Astrocyte of the cerebellum (primary cell): ENCODE measurements at places on chromosomes 2 and 18.
A peak's percentile ranks its signal among the peaks of the same experiment; 100 is the strongest.

DNA sequence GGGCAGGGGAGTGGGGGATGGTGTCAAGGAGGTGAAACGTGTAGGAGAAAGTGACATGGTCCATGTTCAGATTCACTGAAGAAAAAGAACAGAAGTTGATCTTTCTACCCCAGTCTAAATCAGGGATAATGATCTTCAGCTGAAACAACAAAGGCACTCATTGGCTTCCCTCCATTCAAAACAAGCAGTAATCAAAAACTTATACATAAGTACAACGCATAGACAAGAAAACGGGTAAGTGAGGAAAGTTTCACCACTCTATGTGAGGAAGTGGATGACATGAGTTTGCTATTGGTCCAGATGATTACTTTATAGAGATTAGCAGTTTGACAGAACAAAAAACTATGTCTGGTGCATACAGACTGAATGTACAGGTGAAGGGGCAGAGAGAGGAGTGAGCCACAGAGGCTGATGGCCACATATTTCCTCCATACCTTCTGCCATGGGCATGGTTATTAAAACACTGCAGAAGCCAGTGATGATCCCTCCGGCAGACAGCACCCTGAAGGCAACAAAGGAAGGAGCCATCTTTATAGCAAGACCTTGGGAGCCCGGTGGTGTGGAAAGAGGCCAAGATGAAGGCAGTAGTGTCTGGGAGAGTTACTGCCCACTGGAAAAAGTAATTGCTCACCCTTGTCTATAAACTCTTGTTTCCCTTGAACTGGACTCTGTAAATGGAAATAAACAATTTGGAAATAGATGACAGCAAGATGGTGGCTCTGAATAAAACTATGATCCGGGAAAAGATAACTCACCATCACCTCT, 57.7 kb downstream of the SLC25A12 start:
- no peak for DNase-seq

GRCh38 chr2:225270861-225271260, 128.6 kb upstream of the NYAP2 start:
- DNase-seq, result peak; percentile 57

- DNase-seq, result no peak
Measured at GRCh38 chr18:24817150-24817549, 356.7 kb downstream of the HRH4 start.

DNA sequence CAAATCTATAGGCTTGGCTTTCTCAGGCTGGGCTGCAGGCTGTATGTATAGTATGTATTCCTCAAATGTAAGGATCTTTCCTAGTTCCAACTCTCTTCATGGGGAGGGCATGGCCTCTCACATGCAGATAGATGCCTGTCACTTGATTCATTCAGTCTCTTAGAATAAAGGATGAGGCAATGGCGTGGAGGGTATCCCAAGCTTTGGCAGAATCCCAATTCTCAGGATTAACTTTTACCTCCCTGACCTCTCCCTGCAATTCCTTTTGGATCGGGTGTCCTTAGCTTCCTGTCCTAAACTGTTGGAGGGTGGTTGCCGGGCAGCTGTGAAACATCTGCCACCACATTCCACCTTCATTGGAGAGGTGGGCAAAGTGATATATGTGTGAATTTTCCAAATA, 80.3 kb downstream of the INSIG2 start:
- DNase-seq, result no peak

- no peak for DNase-seq
Measured at GRCh38 chr18:62186499-62186773, 420 bp downstream of the PIGN start.

DNA sequence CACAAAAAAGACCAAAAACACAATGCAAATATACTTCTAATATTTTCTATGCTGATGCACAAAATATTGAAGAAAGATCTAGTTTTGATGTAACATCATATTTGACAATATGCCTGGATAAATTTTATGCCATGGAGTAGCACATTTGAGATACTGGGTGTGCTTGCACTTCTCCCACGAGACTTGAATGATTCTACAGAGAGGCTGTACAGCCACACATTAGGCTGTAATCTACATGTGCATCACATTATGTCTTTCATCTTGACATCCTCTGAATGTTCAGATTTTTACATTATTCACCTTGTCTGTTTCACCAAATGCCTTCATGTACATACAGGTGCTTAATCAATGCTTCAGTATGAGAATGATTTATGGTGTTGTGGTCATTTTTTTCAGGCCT, 756.4 kb upstream of the CDH7 start:
- DNase-seq, result no peak

DNA sequence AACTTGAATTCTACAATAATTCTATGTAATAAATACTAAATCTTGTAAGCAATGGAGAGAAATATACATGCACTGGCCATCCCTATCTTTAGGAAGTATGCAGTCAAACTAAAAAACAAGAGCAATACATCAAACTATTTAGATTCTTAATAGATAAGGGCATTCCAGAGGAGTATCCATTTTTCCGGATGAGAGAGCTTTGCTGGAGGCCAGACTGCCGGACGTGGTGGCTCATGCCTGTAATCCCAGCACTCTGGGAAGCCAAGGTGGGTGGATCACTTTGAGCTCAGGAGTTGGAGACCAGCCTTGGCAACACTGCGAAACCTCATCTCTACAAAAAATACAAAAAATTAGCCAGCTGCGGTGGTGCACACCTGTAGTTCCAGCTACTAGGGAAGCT, 60.8 kb downstream of the KIF5C start:
- DNase-seq, result no peak

DNA sequence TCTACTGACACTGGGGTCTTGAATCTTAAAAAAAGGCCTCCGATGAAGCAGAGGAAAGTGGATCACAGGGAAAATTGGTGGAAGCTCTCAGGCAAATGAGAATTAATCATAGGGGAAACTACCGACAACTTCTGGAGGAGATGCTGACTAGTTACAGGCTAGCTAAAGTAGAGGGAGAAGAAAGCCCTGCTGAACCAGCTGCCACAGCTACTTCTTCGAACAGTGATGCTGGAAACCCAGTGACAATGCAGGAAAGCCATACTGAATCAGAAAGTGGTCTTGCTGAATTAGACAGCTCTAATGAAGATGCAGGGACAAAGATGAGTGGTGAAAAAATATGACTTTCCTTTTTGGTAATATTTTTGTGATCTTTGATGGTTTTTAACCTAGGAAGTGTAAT, 44.9 kb upstream of the SLC3A1 start:
- no peak for DNase-seq

DNA sequence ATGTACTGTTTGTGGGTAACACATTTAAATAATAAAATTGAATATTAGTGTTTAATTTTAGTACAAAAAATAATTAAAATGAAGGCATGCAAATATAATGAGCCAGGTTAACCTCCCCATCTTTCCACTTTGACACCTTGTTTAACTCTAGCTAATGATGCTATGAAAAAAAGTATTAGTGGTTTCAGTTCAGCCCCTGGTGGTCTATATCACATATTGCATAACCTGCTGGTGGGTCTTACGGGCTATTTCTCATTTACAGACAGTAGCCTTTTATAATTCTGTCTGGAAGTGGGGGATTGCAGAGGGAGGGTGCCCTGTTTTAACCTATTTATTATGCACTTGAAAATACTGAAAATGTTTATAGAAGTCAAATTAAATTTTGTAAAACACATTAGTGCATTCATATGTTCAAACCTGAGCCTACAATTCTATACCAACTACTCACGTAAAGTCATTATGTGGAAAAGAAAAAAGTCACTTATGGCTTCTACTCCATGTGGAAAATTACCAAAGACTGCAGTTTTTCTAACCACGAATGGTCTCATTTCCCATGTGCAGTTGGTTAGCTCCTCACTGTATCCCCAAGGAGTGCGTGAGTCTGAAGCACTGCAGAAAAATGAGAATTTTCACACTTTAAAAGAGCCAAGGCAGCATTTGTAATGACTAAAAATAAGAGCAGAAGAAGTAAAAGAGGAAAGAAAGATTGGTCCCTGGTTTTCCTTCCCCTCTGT, 381.0 kb downstream of the MTX2 start:
- no peak for DNase-seq

GRCh38 chr2:235663875-235664274, 170.0 kb downstream of the AGAP1 start:
- DNase-seq, result no peak

GRCh38 chr18:58682429-58683069, 11.3 kb downstream of the MALT1 start:
- DNase-seq, result peak; percentile 82

DNA sequence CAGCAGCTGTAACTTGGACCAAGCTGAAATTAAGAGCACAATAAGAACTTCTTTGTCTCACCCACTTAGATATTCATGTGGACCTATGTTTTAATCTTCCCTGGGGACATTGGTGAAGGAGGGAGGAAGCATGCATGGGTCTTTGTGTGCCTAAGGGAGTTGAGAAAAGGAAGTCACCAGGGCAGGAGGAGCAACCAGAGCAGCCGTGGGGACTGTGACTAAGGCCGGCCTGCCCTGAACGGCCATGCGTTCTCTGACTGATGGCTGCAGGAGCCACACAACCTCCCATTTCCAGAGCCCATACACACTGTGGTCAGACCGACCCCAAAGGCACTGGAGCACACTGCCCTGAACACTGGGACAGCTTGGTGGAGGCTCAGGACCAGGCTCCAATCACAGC, 43.7 kb upstream of the SLC35G4 start:
- no peak for DNase-seq

DNA sequence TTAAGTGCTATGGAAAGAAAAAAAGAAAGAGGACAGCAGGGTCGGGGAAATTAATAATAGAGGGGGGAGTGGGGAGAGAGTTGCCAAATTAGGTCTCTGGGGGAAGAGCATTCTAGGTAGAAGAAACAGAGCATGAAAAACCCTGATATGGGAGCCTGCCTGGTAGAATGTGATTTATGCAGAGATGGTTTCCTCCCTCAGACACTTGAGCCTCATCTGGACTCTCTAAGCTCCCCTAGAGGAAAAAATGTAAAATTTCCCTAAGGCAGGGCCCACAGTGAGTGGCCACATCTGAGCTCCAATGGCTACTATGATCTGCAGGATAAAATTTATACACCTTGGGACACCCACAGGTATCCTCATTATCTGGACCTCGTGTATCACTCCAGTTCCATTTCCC, 20.6 kb upstream of the EPAS1 start:
- no peak for DNase-seq

- no peak for DNase-seq
Measured at GRCh38 chr2:43276266-43276941, 50.0 kb upstream of the ZFP36L2 start.

- no peak for DNase-seq
Measured at GRCh38 chr2:25330273-25330672, 11.5 kb downstream of the DNMT3A start.

- no peak for DNase-seq
Measured at GRCh38 chr18:9803698-9804516, 81.9 kb upstream of the TXNDC2 start.

DNA sequence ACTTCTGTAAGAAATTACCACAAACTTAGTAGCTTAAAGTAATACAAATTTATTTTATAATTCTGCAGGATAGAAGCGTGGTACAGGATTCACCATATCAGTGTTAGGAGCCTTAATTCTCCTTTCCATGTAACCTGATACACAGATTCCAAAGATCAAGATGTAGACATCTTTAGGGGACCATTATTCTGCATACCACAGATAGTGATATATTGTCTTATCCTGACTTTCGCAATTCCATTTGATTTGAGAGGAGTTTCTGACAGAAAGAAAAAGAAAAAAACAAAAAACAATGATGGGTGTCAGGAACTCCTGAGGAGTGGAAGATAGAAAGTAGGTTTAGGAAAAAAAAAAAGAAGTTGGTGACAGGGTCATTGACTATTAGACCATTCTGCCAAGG, 24.1 kb downstream of the KLHL23 start:
- no peak for DNase-seq

- no peak for DNase-seq
Measured at GRCh38 chr2:174573621-174574081, 24.0 kb downstream of the WIPF1 start.

- DNase-seq, result no peak
Measured at GRCh38 chr2:145591109-145591809, 1071.3 kb upstream of the ZEB2 start.

DNA sequence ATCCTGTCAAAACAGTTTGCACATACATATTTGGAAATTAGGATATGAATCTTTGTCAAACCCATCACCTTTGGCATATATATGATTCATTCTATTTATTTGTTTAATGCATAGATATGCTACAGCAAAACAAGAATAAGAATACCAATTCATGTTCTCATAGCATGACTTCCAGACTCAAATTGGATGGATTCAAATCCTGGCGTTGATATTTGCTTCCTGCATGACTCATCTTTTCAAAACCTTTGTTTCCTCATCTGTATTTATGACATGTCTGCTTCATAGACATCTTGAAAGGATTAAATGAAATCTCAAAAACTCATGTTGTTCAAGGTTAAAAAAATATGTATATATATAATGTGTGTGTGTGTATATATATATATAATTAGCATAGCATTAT, 261.3 kb downstream of the MBD5 start:
- DNase-seq, result no peak

GRCh38 chr2:10378189-10378588, 69.9 kb downstream of the ODC1 start:
- no peak for DNase-seq

- DNase-seq, result peak; percentile 75
Measured at GRCh38 chr2:75491129-75491753, 69.5 kb downstream of the EVA1A start.

DNA sequence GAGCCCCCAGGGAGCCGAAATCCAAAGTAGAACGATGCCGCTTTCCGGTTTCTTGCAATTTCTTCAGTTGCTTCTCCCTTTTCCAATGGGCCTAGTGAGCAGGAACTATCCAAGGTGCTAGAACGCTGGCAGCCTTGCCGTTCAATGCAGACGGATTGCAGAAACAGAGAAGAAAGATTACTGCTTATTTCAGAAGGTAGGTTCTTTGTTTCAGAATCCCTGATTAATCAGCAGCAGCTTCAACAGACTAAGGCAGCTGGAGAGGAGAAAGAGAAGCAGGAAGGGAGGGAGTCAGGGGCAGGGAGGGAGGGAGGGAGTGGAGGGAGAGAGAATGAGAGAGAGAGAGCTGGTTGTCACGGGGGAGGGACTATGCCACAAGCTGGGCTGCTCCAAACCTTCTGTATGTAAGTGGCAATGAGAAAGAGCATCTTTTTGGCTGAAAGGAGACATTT, 576 bp downstream of the NYAP2 start:
- peak; percentile 72 for DNase-seq

- no peak for DNase-seq
Measured at GRCh38 chr2:68690851-68691250, 43.8 kb upstream of the ARHGAP25 start.
